Naive thymus-derived CD4-positive, alpha-beta T cell (primary cell): ENCODE measurements at places on chromosomes 2 and 18.

- no peaks in the 10 kb centered on the region for H3K27me3 ChIP-seq
- DNase-seq = no peak
- no peak overlapping the region for H3K27ac ChIP-seq
Measured at GRCh38 chr2:43027097-43027873, 199.1 kb downstream of the ZFP36L2 start.

DNA sequence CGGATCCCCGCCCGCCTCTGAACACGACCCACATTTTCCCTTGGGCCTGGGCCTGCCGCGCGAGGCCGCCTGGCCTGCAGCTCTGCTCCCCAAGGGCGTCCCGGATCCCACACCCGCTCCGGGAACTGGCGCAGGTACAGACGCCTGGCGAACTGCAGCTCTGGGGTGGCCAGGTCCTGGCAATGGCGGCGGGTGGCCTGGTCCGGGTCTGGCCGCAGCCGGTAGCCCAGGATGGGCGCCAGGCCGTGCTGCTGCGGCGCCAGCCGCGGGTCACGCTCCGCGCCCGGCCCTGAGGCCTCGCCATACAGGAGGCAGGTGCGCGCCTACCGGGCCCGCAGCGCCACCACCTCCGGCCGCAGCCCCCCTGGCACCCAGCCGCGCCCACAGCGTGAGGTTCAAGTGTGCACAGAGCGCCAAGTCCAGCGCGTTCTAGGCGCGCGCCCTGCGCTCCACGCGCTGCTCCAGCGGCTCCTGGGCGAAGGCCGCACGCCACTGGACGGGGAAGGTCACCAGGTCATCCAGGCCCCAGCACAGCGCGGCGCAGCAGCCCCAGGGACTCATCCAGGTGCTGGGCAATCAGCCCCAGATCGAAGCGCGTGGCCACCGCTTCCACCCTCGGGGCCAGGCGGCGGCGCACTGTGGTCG is 9.5 kb downstream of the AQP12A start:
- no peaks in the 10 kb centered on the region for H3K27me3 ChIP-seq
- H3K27ac ChIP-seq = no peak overlapping the region
- no peaks in the 10 kb centered on the region for H3K36me3 ChIP-seq
- H3K4me3 ChIP-seq = no peak overlapping the region
- DNase-seq = no peak
- peaks cover 22% of the 10 kb centered on the region for H3K4me1 ChIP-seq

DNA sequence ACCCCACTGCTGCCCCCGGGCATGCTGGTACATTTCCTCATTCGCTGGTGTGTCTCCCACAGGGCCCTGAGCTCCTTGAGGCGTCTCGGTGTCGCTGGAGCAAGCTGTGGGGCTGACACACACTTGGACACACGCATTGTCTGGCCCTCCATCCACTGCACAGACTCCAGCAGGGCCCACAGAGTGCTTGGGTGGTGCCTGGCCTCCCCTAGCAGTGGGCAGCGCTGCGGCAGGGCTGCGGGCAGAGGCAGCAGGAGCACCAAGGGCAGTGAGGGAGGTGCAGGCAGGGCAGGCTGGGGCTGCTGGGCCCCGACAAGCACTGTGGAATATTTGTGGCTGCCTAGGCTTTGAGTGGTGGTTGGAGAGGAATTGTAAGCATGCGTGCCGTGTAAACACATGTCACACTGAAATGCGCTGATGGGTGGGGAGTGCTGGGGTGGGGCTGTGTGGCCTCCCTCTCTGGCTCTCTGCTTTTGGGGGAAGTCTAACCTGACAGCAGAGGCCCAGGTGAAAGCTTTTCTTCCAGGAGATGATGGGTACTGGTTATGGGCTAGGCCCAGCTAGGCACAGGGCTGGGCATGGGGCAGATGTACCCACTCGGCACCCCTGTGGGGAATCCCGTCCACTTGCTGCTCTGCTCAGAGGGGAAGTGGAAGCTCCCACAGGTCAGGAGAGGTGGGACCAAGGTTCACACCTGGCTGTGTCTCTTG is 55.5 kb upstream of the HS6ST1 start:
- H3K4me3 ChIP-seq = no peak overlapping the region
- DNase-seq = no peak
- no peak overlapping the region for H3K27ac ChIP-seq
- H3K27me3 ChIP-seq = no peaks in the 10 kb centered on the region
- no peaks in the 10 kb centered on the region for H3K36me3 ChIP-seq
- H3K4me1 ChIP-seq = no peaks in the 10 kb centered on the region

- DNase-seq = no peak
- H3K27me3 ChIP-seq = no peaks in the 10 kb centered on the region
- no peak overlapping the region for H3K4me3 ChIP-seq
- H3K4me1 ChIP-seq = no peaks in the 10 kb centered on the region
- H3K36me3 ChIP-seq = no peaks in the 10 kb centered on the region
Measured at GRCh38 chr2:167972746-167973145, 274.6 kb downstream of the STK39 start.

DNA sequence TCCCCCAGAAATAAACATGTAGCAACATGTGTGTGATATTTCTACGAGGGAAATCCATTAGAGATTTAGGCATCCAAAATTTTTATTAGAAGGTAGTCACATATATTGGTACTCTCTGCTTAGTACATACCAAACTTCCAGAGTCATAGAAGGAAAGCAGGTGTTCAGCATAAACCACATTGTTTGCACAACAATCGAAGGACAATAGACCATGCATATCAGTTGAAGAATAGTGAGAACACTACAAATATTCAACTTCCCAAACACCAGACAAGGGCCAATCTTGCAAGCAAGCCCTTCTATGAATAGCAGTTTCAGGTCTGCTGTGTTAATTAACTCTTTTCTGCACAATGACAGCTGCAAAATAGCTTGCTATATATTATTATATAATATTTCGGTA is 702.2 kb downstream of the ERBB4 start:
- H3K27me3 ChIP-seq = no peaks in the 10 kb centered on the region
- H3K4me3 ChIP-seq = no peak overlapping the region
- H3K4me1 ChIP-seq = no peaks in the 10 kb centered on the region
- DNase-seq = no peak
- no peak overlapping the region for H3K27ac ChIP-seq

DNA sequence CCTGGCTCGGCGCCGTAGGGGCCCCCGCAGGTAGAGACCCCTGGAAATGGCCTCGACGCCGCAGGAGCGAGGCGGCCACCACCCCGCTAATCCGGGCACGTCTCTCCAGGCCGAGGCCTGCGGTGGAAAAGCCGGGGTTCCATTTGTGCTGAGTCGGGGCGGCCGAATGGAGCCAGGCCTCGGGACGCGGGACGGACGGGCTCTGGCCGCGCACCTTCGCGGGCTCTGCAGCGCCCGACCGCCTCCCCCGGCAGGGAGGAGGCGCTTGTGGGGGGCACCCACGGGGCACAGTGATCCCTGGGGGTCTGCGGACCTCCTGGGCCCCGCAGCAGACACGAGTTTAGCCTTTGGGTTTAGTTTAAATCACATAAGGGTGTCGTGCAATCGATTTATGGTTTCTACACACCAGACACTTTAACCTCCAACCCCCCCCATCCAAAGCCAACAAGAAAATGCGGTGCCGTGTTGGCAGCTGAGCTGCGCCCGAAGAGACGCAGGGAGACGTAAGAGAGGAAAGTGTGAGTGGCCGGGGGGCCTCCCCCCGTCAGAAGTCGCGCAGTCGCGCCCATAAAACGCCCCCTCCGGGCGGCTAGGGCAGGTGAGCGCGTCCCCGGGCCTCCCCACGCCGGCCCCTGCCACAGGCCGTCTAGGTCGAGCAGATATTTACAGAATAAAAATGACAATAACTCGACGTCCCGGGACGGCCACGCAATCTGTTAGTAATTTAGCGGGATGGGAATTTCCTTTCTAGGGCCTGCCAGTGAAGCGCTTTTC is 1.0 kb upstream of the NFATC1 start:
- DNase-seq = peak; percentile 60
- H3K27ac ChIP-seq = peak overlapping the region; percentile 48
- H3K36me3 ChIP-seq = no peaks in the 10 kb centered on the region
- H3K4me1 ChIP-seq = peaks cover 20% of the 10 kb centered on the region
- peaks cover 6% of the 10 kb centered on the region for H3K27me3 ChIP-seq
